CD4-positive, alpha-beta T cell treated with Interleukin-6 at 100 ng/mL for 8 hours (primary cell): ENCODE measurements at places on chromosomes 5 and 9.

GRCh38 chr5:1516615-1517601 lies 6.9 kb downstream of the LPCAT1 start:
- DNase-seq: no peak

DNA sequence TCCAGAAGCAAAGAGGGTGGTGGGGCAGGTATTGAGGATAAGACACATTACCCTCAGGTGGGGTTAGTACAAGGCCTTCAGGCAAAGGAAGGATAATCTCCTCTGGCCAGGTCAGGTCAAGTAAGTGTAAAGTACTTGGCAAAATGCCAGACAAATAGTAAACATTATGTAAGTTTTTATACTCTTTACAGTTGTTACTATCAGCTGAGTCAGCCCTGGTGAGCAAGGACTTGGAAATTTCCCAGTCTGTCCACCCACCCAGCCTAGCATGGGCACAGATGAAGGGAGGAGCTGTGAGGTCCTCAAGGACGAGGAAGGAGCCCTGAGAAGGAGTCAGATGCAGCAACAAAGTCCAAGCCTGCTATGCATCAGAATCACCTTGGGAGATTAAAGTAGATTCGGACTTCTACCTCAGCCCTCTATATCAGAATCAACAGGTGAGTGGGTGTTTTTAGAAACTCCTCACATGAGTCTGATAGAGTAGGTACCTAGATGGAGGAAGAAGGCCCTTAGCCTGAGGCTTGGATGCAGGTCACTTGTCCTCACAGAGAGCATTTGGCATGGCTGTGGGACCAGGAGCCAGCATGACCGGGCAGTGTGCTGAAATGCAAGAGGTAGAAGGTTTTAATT lies 50.2 kb upstream of the BARX1 start:
- DNase-seq: no peak

DNA sequence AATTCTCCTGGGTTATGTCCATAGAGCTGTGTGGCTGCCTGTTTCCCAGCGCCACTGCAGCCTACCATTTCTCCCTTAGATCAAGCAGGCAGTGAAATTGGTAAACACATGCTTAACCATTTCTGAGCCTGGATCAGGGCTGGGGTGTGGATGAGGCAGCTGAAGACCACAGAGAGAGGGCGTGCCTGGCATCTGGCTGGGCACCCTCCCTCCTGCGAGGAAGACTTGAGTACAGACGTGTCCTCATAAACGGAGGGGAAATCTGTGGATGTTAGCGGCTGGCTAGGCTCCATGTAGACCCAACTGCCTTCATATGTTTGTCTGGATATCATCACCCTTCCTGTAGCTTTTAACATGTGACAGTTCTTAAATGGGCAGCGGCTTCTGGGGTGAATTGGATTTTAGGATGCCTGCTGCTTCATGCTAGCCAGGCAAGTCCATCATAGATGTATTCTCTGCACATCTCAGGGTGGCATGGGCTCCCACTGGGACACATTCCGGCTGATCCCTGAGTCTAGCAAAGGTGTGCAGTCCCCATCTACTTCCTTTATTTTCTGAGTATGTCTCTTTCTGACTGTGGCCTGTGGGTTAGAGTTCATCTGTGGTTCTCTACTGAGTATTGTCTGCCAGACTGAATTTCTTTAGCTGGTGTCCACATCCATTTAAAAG lies 11.0 kb downstream of the RGS3 start:
- no peak for DNase-seq

GRCh38 chr5:43154469-43154868 lies 33.8 kb downstream of the ZNF131 start:
- no peak for DNase-seq

GRCh38 chr9:115192835-115193525 lies 75.0 kb upstream of the TNC start:
- no peak for DNase-seq

- DNase-seq: no peak
Measured at GRCh38 chr9:19057033-19057432, 7.8 kb downstream of the RRAGA start.

DNA sequence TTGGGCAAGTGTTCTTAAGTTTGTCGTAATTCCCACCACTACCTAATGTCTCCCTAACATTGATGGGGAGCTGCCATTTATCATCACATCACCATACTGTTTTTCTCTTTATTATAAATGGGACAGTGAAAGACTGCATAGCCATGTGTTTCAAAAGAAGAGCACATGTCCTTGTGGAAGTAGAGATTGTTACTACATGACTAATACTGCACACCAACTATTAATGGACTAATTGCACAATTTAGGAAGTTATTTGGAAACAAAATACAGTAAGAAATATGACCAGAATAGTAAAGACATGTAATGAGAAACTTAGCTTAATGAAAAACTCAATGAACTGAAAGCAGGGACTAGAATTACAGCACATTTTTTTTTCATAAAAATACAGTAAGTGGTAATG lies 12.0 kb upstream of the ELOVL7 start:
- no peak for DNase-seq

DNA sequence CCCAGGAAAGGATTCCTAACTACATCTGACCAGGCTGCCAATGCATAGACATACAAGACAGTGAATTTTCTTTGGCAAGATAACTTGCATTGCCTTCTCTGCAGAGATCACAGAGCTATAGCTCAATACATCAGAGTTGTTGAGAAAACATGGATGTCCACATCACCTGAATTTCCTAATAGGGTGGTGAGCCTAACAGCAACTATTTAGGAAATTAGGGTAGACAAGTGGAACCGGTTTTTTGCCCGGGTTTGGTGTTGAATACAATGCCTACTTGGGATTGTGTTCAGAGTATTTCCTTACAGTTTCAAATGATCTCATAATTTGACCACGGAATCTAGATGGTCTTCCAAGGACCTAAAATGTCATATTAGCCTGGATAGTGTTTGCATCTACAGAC lies 262.7 kb downstream of the KIF4B start:
- no peak for DNase-seq

DNA sequence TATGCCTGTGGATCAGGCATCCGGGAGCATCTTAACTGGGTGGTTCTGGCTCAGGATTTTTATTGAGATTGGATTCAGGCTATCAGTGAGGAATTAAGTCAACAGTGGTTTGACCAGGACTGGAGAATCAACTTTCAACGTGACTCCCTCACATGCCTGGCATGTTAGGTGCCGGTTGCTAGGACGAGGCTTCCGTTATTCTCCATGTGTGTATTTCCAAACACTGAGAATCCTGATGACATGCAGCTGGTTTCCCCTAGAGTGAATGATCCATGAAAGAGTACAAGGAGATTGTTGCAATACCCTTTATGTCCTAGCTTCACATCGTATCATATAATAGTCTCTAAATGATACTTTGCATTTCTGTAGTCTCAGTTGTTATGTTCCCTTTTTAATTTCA lies 529.2 kb downstream of the ANXA1 start:
- no peak for DNase-seq

DNA sequence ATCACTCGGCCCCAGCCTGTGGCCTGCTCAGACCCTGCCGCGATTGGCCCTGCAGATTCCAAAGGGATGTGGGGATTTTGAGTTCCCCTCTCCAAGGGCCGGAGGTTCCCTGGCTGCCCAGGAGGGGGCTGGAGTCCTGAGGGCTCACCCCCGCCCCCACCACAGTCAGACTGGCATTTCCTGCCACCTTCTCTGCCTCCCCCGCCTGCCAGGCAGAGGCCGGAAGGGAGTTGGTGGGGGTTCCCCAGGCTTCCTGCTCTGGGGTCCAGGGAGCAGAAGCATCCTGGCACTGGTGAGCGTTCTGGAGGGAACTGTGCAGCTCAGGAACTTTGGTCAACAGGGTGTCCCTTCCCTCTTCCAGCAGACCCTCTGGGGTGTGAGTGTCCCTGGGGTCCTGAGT lies 70.6 kb downstream of the RXRA start:
- DNase-seq: peak; percentile 70

DNA sequence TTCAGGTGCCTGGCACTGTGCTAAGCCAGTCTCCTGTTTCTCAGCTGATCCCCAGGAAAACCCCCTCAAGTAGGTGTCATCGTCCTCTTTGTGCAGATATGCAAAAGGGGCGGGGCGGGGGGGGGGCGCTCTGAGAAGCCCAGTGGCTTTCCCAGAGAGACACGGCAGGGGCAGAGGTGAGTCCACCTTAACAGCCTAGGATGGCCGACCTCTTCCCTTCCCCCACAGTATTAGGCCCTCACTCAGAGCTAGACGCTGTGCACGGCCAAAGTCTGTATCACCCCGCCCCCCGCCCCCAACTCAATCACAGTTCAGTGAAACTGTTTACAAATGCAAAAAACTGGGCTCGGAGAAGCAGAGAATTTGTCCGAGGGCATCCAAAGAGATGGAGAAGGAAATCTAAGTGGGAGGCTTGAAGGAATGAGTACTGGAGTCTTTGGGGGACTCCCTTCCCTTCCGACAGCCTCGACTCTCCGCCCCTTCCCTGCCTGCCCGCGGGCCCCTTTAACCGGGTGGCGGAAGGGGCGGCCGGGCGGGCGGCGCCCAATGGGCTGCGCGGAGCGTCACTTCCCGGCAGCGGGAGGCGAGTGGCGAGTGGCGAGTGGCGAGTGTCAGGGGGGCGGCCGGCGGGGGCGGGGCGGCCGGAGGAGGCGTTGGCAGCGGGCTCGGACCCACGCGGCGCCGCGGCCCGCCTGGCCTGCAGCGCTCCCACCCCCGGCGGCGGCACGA lies at the start of gene ERGIC1:
ERGIC1 (plus strand) TSS at position 566 of the 729 bp plus-strand sequence; CDS start at position 729, 163 bp downstream.
- peak; percentile 65 for DNase-seq

GRCh38 chr5:58988938-58989337 lies 406.1 kb downstream of the RAB3C start:
- DNase-seq: no peak

- peak; percentile 95 for DNase-seq
Measured at GRCh38 chr9:34646211-34647083, at the start of gene GALT. Gene GALT (plus strand): TSS chr9:34646675. CDS start chr9:34646705, 30 bp downstream.

DNA sequence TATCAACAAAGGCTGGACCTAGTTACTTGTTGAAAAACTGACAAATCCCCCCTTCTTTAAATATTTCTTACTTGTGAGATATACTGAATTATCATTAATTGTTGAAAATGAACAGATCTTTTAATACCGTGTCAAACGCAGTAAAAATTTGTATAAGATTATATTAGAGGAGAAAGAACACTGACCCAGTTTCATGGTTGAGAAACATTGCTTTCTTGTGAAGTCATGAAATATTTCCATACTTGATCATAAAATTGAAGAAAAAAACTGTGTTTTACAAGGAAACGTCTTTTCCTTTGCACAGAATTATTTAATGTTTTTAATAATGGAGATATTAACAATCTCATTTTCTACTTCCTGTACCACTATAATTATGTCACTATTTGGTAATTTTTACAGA lies 45.8 kb downstream of the MOCS2 start:
- DNase-seq: no peak

- DNase-seq: no peak
Measured at GRCh38 chr5:96569770-96570169, 92.4 kb upstream of the CAST start.

DNA sequence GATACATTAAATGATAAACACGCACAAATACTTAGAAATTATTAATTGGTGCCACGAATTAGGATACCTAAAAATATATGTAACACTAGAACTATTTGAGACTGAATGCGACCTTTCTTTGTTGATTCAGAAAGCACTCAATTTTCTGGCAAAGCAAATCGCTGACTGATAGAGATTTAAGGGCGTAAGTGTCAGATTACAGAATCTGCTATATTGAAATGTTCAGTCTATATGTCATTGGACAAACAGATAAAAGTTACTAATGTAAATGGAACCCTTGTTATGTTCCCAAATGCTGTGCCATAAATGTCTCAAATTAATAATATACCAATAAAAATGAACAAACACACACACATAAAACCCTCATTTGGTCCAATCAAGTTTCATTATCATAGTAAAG lies 137.9 kb downstream of the MPDZ start:
- no peak for DNase-seq

DNA sequence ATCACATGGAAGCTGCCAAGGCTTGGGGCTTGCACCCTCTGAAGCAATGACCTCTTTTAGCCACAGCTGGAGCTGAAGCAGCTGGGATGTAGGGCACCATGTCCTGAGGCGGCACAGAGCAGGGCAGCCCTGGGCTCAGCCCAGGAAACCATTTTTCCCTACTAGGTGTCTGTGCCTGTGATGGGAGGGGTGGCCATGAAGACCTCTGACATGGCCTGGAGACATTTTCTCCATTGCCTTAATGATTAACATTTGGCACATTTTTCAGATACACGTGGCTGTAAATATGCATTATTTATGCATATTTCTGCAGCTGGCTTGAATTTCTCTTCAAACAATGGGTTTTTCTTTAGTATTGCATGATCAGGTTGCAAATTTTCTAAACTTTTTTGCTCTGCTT lies 81.7 kb downstream of the OSMR start:
- no peak for DNase-seq

GRCh38 chr9:116605060-116605459 lies 82.0 kb upstream of the TRIM32 start:
- no peak for DNase-seq

- no peak for DNase-seq
Measured at GRCh38 chr5:65822710-65823109, 100.7 kb downstream of the NLN start.

DNA sequence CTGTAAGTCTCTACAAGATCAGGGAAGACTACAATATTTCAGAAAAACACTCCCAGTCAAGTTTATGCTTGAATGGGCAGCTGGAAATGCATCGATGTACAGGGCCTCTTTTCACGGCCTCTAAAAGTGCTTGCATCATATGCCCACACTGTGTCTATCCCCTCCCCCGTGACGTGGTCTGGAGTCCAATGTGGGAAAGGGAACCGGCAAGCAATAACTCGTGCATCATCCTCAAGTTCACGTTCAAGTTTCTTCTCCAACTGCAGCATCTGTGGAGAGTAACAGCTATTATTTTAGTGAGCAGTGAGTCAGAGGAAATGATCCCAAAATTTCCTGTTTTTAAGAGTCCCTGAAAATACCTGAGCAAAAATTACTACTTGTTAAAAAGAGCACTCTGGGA lies 22.3 kb downstream of the ATPSCKMT start:
- DNase-seq: no peak

DNA sequence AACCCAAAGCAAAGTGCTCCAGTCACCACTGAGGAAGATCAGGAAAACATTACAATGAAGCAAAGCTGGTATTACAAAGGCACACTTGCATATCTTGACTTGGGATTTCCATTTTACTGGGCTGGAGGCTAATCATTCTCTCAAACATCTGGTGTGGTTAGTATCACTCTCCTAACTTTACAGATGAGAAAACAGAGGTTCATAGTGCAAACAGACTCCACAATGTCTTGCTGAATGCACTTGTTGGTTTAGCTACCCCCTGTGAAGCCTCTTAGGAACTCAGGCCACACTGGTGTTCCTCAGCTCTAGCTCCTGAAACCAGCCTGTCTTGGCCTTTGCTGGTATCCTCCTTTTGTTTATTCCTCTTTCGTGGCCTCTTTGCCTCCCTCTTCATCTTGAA lies 29.5 kb upstream of the SMAD5 start:
- DNase-seq: no peak

GRCh38 chr9:2191609-2191972 lies 176.4 kb downstream of the SMARCA2 start:
- no peak for DNase-seq

GRCh38 chr5:115939059-115939458 lies 23.2 kb upstream of the LVRN start:
- DNase-seq: no peak

- no peak for DNase-seq
Measured at GRCh38 chr9:135684691-135685090, 14.6 kb downstream of the SOHLH1 start.
